A172 (cell line): ENCODE measurements at places on chromosomes 5 and 9. TPM values are rescaled to one million over a fixed set of nuclear protein-coding genes. Genes with fewer than 3 reads are reported as not detected.

The SH3GL2 gene
- total RNA-seq = 0.67 TPM in 1 of 2 replicates, not detected in the other

The NR6A1 gene
- 0.28 and 1.2 TPM in 2 replicates for total RNA-seq

The MCIDAS gene
- total RNA-seq = 0.48 and 1.3 TPM in 2 replicates

The TMEM8B gene
- 1.6 and 2.7 TPM in 2 replicates for total RNA-seq

The TBCA gene
- 310 and 576 TPM in 2 replicates for total RNA-seq

The NEURL1B gene
- 7.2 and 12.2 TPM in 2 replicates for total RNA-seq

The STPG3 gene
- total RNA-seq = not detected in 2 replicates

The IRF1 gene
- total RNA-seq = 4.0 and 9.1 TPM in 2 replicates

The AK1 gene
- 151 and 173 TPM in 2 replicates for total RNA-seq

The LRRTM2 gene
- not detected in 2 replicates for total RNA-seq

- DNase-seq = no peak
These were observed 27.6 kb downstream of the PCBD2 start for GRCh38 chr5:134932508-134932907.

DNA sequence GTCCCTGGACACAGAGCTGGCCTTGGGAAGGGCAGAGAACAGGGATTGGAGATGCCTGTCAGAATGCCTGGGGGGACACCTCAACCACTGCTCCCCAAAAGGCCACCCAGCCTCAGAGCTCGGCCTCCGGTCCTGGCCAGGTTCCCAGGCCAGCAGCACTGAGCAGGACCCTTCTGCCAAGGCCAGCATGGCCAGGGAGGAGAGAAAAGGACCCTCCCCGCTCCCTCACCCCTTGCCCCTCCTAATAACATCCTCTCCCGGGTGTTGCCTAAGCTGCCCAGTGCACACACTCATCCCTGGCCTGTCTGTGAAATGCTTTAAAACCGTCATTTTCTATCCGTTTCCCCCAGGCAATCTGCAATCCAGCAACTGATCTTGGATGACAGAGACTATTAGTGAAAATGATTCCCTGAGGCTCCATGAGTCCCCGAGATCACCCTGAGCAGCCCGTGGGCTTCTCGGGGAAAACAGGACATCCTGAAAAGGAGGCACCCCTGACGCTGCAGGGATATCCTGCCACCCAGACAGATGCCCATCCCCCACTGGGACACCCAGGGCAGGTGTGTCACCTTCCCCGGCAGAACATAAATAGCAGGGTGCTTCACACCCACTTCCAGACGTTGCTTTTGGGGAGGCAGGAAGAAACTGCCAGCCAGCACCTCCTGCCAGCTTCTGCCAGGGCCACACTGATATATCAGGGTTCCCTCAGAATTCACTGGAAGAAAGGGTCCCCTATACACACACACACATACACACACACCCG lies 75.3 kb downstream of the ADAMTS2 start:
- DNase-seq = no peak

DNA sequence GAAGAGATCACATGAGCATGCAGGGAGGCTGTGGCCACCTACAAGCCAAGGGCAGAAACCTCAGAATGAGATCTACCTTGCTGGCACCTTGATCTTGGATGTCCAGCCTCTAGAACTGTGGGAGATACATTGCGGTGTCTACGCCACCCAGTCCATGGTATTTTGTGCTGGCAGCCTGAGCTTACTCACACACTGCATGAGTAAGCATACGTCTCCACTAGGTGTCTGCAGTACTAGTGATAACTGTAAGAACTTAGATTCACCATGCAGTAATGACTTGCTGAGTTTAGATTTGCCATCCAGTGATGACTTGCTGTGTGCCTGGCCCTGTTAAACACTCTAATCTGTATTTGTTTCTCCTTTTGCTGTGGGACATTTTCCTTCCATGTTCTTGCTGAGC lies 417.7 kb downstream of the GADD45G start:
- DNase-seq = peak; percentile 23

DNA sequence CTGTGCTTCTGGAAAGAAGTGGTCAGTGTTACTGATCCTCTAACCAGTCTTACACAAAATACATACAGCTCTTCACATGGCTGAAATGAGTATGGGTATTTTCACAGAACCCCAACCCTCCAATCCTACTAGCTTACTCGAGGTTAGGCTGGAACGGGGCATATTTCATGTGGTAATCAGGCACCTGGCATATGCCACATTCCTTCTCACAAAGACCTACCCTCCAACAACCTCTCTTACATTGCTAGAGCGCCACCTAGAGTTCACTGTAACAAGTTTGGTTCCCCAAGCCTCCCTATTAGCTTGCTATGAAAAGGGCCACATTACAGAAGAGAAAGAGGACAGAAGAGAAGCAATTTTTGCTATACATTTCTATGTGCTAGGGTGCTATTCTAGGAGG lies 597.3 kb downstream of the PRELID2 start:
- DNase-seq = peak; percentile 67

DNA sequence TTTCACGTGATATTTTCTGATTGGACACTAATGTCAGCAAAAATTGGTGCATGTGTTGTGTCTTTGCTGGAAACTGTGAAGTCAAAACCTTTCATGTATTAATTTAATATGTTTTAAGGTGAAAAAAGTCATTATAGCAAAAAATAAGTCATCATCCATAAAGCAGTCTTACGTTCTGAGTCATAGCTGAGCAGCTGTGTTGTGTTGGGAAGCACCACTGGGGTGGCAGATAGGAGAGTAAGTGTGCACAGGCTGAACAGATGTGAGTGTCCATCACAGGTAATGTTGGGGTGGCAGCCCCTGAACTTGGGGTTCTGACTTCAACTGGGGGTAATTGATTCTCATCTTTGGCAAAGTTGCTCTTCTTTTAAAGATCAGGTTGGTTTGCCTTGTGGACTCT lies 156.8 kb downstream of the NXNL2 start:
- DNase-seq = no peak

DNA sequence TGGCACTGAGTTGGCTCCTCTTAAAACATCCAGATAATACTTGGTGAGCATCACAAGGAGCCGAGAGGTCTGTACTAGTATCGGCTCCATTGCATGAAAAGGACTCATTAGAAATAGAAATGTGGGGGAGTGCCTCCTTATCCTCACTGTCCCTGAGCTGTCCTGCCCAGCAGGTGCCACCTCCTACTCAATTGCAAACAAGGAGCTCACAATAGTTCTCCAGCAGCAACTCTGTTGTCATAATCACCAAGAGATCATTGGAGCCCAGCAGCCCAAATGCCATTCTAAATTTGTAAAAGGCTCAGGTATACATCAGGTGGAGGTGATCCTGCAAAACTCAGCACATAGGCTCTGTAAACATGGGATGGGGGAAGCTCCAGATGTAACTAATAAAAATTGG lies 99.1 kb downstream of the PLK2 start:
- no peak for DNase-seq

GRCh38 chr9:119852390-119852789 lies 483.2 kb upstream of the BRINP1 start:
- DNase-seq = no peak

GRCh38 chr5:179114756-179115155 lies 54.6 kb downstream of the ZNF354C start:
- no peak for DNase-seq

DNA sequence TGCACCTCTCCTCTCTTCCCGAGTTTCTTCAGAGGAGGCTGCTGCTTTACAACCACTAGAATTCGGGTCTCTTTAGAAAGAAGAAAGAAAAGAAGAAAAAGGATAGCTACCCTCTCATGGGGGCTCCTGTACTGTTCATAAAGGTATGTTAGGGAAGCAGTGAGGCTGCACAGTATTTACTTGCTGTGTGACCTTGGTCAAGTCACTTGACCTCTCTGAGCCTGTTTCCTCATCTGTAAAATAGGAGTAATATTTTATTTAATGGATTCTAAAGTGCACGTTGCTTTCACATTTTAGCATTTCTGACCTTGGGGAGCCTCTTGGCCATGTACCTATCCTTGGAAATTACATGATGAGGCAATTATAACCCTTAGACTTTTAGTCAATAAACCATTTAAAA lies 88.8 kb downstream of the SETX start:
- DNase-seq = no peak

GRCh38 chr5:135309391-135310327 lies 89.4 kb downstream of the MACROH2A1 start:
- DNase-seq = no peak

DNA sequence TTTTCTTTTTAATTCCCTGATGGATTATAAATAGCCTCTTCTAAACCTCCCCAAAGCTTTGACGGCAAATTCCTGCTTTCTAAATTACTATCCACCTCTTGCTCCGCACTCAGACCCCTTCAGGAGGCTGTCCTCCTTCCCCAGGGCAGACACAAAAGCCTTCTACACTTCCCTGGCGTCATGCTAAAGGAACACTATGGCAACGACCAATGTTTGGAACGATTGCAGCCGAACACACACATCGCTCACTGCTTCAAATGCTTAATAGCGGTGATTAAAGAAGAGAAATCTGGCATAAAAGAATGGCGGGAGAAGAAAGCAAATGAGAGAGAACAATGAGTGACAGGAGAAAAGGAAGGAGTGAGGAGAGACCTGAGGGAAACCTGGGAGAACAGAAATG lies 297.3 kb downstream of the MLLT3 start:
- DNase-seq = no peak

GRCh38 chr5:134477462-134478245 lies 47.8 kb upstream of the JADE2 start:
- no peak for DNase-seq

DNA sequence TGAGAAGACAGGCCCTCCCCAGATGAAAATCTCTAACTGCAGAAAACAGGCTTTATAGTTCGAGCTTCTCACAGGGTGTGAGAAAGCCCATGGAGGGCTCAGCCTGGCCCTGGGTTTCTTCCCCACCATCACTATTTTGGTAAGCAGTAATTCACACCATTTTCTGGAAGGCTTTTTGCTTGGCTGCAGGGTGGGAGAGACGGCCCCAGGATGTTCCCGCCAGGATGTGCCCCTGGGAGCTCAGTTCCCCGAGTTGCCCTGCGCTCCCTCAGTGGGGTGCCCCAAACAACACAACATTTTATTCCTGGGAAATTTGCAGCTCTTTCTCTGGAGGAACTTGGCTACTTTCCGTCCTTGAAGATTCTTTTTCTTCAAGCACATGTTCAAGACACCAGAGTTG lies 100.8 kb downstream of the HSD17B3 start:
- no peak for DNase-seq

DNA sequence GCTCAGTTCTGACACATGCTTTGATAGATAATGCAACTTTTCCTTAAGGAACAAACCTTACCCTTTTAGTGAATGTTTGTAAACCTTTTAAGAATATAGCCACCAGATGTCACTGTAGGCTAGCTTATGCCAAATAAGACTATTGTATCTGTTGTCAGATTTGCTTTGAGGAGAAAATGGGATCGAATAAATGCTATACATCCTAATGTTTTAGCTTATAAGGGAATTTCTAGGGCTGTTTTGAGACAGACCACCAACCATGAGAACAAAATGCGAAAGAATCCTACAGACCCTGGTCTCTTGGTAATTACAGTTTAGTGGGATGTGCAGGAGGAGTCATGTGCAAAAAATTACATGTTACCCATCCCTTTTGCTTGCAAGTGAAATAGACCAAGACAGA lies 127.6 kb upstream of the NMUR2 start:
- DNase-seq = peak; percentile 63

- DNase-seq = no peak
These were observed 12.3 kb downstream of the ROR2 start for GRCh38 chr9:91937727-91938126.

- no peak for DNase-seq
These were observed 9.3 kb downstream of the TOR1A start for GRCh38 chr9:129814432-129815223.
